ENCODE measurements at places on chromosomes 4 and X.

DNA sequence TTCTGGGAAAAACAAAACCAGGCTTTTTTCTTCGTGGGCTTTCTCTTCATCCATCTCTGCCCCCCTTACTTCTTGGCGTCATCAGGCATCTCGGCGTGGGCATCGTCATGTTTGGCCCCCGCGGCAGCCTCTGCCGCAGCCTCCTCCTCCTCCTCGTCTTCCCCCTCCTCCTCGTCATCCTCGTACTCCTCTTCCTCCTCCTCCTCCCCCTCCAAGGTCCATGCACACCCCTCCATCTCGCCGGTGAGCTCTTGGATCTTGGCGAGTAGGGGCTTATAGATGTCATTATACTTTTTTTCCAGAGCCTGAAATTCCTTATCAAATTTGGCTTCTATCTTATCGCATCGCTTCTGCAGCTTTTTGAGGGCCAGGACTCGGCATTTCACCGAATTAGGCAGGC is 488 bp downstream of the NAP1L5 start:
- peak; percentile 19 for DNase-seq

GRCh38 chr4:15489551-15489950 is 19.9 kb downstream of the CC2D2A start:
- DNase-seq = no peak

DNA sequence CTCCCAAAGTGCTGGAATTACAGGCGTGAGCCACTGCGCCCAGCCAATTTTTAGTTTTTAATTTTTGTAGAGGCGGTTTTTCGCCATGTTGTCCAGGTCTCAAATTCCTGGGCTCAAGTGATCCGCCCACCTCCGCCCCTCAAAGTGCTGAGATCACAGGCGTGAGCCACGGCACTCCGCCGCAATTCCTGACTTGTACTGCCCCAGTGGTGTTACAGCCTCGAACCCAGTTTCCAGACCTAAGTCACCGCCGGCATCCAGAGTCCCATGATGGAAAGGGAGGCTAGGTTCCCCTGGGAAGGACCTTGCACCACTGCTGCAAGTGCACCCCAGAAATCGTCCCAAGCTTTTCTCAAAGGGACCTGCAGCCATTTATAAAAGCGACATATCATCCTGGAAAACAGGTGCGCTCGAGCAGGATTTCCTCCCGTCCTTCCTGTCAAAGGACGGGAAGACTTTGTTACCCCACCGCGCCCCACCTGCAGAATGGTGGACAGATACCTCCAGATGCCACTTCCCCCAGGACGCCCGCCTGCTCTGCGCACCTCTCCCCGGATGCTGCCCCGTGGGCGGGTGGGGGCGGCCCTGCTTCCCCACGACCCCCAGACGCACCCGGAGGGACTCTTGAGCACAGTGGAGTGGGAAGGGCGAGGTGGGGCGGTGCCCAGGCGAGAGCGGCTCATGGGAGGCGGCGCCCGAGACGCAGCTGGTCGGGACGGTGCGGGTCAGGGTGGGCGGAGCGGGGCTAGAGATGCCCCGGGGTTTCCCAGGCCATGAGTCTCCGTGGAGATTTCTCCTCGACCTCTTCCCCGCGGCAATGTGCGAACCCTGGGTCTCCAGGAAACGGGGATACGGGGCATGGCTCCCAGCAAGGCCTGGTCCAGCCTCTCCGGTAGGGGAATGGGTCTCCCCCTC is 947 bp upstream of the RPL10 start:
- no peak for DNase-seq

DNA sequence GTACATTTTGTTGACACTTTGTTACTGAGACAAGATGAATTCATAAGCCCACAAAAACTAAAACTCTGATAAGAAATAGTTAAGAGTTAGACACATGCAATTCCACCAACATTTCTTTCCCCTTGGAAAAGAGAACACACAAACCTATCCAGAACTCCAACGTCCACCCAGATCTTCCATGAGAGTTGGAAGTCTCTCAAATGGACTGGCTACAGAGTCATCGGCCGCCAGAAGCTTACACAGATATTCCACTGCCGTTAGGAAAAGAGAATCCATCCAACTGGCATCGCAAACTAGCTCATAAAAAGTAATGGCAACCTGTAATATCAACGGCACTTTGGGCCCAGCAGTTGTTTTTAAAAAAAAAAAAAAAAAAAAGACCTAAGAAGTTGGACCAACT is 114.7 kb downstream of the PRKX start:
- DNase-seq = no peak

DNA sequence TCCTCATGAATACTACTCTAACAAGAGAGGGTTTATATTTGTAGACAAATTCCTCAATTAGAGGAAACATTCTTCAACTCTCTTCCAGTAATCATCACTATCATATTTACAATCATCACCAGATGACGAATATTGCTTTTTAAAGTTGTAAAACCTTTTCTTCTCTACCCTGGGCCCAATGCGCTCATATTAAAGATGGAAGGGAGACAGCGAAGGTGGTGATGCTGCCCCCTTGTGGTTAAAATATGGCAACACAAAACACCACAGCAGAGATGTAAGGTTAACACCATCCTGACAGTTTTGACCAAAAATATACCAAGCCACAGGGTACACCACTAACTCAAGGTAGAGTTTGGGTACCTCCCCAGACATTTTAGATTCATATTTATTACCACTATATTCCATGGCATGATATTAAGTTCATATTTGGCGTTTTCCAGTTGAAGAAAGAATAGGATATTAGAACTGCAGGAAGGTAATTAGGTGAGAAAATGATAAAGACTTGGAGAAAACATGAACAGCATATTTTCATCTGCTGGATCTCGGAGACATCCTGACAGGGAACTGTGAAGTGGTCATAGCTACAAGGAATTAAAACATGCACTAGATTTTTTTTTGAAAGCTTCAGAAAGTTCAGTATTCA is 72.8 kb downstream of the SLC9A7 start:
- peak; percentile 9 for DNase-seq

- DNase-seq = no peak
Observed at GRCh38 chr4:102157984-102158383, 187.3 kb downstream of the SLC39A8 start.

- DNase-seq = no peak
Observed at GRCh38 chr4:10584042-10584441, 100.5 kb downstream of the CLNK start.

DNA sequence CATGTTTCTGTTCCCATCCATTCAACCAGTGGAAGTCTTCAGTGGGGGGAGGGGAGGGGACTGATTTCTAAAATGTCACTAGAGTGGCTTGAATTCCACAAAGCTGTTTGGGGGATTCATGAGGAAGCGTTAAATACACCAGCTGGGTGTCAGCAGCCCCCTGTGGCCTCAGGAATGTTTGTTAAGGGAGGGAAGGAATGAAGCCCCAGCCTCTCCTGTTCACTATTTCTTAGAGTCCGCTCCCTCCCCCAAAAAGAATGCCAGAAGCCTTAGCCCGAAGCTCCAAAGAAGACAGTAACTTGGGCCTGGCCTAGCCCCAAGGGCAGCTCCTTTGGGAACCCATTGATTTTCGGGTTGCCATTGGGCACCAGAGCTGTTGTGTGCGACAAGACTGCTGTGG is 3.3 kb downstream of the SHROOM2 start:
- peak; percentile 43 for DNase-seq

GRCh38 chr4:160233141-160233540 is 1130.3 kb downstream of the RAPGEF2 start:
- DNase-seq = no peak

DNA sequence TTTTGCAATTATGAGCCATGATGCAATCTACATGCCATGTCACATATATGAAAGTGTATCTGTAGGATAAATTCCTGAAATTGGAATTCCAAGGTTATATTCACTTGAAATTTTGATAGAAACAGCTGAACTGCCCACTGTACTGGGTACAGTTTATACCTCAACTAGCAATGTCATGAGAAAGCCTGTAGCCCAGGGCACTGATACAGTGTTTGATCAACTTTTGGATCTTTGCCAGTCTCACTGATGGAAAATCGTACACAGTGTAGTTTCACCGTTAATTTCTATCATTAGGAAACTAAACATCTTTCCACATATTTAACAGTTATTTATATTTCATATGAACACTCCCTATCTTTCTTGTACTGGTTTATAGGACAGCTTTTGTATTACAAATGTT is 34.2 kb downstream of the TAPT1 start:
- DNase-seq = no peak

DNA sequence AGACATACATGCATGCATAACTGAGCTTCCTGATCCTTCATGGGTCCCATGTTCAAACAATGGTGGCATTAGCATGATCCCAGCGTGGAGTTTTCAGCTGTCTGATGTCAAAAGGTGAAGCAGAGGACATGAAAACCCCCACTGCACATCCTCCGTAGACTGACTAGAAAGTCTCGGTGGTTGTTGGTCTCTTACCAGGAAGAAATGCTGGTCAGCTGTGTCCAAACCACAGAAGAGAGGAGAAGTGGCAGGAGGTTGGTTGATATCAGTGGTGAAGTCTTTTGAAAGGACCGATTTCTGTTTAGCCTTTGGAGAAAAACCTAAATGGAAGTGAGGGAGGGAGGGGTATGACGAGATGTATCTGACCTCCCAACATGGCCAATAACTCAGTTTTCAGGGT is 201.9 kb downstream of the SPATA18 start:
- DNase-seq = no peak

GRCh38 chr4:70062000-70062399 is 11.8 kb downstream of the HTN1 start:
- no peak for DNase-seq

DNA sequence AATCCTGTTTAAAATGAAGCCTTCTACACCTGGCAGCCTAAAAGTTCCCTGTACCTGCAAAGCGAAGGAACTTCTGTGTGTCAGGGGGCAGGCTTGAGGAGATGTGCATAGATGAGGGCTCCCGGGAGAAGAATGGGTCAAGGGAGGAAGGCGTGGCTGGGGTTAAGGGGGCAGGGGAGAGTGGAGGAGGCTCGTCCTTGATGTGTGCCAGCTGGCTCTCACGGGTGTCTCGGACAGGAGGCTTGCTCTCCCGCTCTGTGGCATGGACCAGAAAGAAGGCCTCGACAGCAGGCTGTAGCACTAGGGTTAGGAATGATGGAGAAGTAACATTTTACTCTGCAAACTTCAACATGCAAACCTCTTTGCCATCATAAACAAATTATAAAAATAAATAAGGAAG is 104.6 kb upstream of the HSD17B10 start:
- no peak for DNase-seq

GRCh38 chr4:169102026-169102425 is 92.0 kb upstream of the CBR4 start:
- no peak for DNase-seq

- no peak for DNase-seq
Observed at GRCh38 chrX:1466971-1467561, 14.4 kb upstream of the ASMTL start.

- DNase-seq = no peak
Observed at GRCh38 chrX:3541336-3541735, 172.1 kb downstream of the PRKX start.

DNA sequence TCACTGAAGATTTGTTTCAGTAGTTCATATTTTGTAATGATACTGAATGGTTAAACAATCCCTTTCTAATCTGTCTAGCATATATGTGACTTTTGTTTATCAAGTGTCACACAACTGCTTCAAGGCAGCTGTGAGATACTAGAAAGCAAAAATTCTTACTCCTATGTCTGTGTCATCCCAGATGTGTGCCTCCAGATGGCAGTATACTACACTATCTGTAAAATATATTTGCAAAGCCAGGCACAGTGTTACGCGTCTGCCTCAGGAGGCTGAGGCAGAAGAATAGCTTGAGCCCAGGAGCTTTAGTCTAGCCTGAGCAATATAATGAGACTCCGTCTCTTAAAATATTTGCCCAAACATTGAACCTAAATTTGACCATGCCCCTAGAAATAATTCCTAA is 4.0 kb downstream of the NUDT10 start:
- DNase-seq = no peak

DNA sequence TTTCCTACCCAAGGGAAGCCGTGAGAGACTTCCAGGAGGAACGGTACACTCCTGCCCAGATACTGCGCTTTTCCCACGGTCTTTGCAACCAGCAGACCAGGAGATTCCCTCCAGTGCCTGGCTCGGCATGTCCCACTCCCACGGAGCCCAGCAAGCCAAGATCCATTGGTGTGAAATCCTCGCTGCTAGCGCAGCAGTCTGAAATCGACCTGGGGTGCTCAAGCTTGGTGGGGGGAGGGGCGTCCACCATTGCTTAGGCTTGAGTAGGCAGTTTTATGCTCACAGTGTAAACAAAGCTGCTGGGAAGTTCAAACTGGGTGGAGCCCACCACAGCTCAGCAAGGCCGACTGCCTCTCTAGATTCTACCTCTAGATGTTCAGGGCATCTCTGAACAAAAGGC is 284.8 kb upstream of the FGF13 start:
- DNase-seq = no peak

DNA sequence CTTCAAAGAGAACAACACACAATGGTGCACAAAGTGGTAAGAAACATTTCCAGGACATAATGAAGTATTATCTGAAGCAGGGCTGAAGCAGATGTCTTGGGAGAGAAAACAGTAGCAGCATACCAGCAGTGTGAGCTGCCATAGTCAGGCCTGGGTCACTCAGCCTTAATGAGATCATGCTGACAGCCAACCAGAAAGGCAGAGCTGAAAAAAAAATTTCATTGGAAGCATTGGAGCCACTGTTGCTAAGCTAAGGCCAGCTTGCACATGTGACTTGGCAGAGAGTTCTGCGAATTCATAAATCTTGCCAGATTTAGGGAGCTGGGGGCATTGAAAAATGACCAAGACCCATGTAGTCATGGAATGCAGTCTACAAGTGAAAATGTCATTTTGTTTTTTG is 444.0 kb upstream of the PITX2 start:
- no peak for DNase-seq

DNA sequence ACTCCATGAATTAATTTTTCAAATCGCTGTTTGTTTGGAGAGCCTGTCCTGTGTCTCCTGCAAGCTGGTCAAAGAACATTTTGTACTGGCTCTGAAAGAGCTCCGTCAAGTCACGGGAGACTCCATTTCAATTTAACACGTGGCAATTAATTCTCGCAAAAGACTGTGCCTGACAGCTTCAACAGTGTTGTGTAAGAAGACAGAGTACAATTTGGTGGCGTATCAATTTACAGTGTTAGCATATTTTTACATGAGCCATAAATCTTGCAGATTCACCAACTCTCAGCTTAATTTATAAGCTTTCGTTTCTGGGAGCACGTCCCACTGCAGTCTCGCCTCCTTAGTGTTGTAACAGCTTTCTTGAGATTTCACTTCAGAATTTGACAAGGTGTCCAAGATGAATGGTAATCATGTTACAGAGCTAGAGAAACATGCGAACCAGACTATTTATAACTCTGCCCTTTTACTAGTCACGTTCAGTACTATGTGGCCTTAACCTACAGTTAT is 70.8 kb downstream of the RWDD4 start:
- no peak for DNase-seq

DNA sequence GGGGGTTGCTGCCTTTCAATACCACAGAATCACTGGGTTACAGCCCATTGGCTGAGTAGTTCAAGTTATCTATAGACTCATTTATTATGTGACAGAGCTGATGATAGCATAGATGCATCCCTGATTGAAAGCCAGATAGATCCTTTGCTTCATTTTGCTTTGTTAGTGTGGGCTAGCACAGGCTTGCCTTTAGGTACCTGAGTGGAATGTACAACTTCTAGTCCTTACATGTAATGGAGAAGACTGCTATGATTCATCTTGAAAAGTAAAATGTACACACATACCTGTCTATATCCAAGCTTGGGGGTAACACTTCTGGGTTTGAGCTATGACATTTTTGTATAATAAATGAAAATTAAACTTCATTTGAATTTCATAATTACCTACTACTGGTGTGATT is 226.0 kb upstream of the FTHL17 start:
- no peak for DNase-seq

GRCh38 chrX:11533199-11533651 is 132.5 kb downstream of the ARHGAP6 start:
- DNase-seq = no peak
